Amygdala (tissue), 56 donors: ENCODE measurements at places on chromosomes 5 and 9.

- no peak for DNase-seq
These were observed 20.4 kb upstream of the UGCG start for GRCh38 chr9:111876179-111876578.

- DNase-seq = no peak
These were observed 182.7 kb downstream of the SMC2 start for GRCh38 chr9:104276709-104277245.

DNA sequence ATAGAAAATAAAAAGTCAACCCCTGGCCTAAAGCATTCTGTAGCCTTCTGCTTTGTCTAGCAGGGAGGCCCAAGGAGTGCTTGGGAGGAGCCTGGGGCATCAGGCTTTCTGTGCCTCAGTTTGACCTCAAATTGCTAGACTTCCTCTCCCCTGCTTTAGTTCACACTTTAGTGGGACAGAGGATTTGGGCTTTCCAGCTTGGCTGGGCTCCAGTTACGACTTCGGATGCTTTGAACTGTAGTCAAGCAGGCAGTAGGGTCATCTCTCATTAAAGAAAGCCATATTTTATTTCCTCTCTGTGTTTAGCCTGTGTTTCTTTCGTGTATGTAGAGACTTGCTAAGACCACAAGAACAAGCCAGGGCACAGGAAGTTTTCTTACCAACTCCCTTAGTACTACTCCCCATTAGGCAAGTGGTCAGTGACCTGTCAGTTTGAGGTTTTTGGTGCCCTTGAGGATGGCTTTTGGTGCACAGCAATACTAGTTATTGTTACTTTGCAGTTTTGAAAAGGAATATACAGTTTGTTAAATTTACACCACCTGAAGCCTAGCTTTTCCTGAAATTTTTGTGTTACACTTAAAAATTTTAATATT, 334.7 kb downstream of the NDUFS4 start:
- DNase-seq = no peak

- no peak for DNase-seq
These were observed 21.4 kb upstream of the SNX2 start for GRCh38 chr5:122753500-122753899.

DNA sequence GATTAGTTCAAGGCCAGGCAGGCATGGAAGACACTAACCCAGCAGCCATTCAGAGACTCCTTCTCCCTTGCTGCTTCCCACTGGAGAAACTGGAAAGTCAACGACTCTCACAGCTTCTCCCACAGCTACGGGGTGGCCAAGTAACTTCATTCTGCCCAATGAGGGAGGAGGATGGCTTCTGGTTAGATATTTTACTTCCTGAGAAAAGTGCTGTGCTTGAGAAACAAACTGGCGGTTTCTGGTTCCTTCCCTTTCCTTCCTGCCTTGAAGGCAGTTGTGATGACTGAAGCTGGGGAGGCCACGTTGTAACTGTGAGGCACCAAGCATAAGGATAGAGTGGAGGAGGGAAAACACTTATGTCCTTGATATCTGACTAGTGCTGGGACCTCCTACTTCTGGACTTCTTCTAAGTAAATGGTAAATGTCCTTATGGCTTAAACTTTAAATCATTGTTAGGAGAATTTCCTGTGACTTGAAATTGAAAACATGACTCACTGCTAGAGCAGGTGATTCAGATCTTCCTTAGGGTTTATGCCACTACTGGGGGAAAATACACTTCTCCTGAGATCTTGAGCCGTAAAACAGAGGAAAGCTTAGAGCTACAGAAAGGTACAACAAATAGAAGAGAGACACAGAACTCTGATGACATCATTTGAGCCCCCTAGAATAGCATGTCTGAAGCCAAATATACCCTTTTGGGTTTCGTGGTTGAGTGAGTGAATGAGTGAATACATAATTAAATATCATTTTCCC, 3.1 kb upstream of the GNPDA1 start:
- DNase-seq = no peak

DNA sequence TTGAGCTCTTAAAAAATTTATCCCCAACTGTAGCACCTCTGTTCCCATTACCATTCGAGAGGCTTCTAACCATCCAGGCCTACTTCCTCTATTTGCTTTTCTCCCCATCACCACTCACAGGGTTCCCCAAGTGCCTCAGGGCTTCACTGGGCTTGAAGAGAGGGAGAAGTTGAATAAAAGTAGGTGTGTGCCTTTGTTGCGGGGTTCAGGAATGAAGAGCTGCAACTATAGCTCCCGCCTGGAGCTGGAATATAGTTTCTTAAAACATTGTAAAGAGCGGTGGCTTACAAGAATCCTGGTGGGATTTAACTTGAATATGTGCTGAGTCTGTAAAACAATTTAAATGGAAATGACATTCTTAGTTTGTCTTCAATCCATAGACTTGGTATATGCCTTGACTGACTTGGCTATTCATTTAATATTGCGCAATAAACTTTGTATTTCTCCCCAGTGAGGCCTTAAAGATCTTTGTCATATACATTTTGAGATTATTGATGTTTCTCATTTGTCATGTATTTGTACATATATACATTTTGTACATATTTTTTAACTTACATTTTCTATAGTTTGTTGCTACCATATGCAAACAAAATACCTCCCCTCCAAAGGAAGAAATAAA, 7.2 kb downstream of the ENTREP1 start:
- DNase-seq = no peak

DNA sequence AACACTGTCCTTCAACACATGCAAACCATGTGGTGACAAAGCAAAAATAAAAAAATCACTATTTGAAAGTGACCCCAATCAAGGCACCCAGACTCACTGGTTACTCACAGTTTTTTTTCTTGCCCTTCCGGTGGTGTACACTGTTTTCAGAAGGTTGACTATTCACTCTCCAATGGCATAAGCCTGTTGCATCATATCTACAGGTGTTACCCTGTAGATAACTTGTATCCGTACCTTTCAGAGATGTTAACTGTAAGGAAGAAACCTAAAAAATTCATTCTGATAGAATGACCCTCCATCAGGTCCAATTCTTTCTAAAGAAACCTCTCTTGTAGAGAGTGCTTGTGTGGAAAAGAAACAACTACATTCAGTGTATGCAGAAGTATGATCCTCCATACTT, 193.6 kb upstream of the RASA1 start:
- DNase-seq = no peak

DNA sequence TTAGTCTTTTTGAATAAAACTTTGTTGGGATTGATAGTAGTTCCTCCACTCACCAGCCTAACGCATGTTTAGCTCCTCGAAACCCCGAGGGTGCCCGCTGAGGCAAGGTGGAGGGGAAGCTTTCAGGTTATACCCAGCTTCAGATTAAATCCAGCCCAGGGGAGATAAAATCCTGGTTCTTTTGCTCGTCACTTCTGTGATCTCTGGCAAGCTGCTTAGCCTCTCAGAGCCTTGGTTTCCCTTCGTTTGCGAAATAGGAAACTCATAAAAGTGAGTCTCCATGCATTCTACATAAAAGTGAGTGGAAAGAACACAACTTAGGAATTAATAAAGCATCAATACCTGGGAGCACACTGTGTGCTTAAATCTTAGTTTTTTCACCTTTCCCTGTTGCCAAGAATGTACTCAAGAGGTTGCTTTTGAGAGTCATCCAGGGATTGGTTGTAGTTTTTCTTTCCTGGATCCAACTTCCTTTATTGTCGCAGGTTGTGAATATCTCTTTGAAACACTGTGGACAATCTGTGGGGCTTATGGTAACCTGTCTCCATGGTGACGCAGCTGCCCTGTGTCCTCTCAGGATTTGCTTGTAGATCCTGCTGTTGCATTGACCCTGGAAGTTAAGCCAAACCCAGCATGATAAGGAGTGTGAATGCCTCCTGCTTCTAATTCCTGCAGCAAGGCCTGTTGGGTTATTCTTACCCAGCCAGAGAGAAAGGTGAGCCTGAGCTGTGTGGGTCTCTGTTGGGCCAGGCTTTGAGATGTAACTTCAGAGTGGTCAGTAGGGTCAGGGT, 2.0 kb downstream of the GALNT12 start:
- no peak for DNase-seq

GRCh38 chr9:123821619-123822018, 108.3 kb downstream of the DENND1A start:
- DNase-seq = no peak

GRCh38 chr5:147482706-147483180, 27.1 kb downstream of the DPYSL3 start:
- no peak for DNase-seq

- DNase-seq = no peak
These were observed 349.6 kb downstream of the PDE4D start for GRCh38 chr5:59543821-59544442.

GRCh38 chr9:38025166-38025565, 43.9 kb downstream of the SHB start:
- DNase-seq = no peak

- no peak for DNase-seq
These were observed 6.8 kb upstream of the CEL start for GRCh38 chr9:133054966-133055365.

GRCh38 chr5:35384658-35385057, 154.4 kb upstream of the PRLR start:
- DNase-seq = no peak

- DNase-seq = no peak
These were observed 439.9 kb upstream of the CHD1 start for GRCh38 chr5:99368726-99369125.

- no peak for DNase-seq
These were observed 287.3 kb upstream of the NUDT12 start for GRCh38 chr5:103849934-103850333.

- DNase-seq = no peak
These were observed 7.3 kb downstream of the GBA2 start for GRCh38 chr9:35741740-35742139.

DNA sequence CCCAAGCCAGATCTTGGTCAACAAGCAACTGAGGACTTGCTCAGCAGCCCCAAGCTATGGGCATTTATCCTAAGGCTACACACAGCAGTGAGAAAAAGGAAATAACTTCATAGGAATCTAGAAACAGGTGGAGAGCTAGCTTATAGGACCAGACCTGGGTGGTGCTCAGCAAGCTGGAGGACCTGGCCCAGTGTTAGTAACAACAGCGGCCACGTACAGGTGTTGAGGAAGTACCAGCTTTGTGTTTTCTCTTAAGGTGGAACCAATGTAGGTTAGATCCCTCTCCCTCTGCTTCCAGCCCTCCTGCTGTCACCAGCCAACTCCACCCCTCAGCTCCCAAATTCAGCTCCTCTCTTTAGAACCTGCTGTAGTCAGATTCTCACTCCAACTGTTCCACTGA, 43.4 kb downstream of the IRF1 start:
- DNase-seq = no peak

DNA sequence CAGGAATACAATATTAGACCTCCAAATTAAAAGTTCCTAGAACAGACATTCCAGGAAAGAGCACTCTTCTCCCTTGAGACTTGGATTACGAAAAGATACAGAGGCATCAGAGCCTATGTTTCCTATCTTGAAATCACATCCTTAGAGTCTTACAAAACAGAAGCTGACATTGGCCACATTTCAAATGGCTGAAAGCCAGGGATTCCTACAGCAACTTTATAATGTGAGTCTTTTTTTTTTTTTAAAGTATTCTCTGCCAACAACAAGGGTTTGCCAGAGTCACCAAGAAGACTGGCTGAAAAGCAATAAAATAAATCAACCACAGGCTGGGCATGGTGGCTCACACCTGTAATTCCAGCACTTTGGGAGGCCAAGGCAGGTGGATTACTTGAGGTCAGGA, 63.1 kb downstream of the TRPM6 start:
- no peak for DNase-seq

DNA sequence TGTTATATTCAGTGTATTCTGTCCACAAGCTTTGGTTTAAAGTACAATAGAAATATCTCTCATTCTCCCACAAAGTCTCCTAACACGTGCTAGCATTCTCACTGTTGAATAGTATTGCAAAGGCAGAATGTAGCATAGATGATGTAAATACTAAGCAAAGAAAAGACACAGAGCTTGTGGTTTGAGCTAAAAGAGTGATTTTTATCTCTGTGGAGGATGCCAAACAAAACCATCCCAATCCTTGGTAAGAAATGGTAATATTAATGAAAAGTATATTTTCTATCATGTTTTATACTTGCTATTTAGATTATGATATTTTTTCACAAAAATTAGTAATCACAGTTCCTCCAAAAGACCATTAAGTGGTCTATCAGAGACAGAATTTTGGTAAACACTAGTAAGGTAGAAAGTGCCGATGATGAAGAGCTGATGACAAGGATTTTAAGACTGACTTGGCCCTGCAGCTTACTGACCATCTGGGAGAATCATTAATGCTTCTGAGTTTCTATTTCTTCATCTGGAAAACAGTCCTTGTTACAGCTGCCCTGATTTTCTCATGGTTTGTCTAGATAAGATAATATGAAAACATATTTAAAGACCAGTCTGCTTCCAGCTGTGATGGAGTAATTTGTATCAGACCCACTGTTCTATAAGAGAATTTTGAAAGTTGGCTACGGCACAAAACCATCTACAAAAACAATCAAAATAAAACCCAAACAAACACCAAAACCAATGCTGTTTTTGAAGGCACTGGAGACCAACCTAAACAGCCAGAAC, 510.2 kb downstream of the SPATA31D1 start:
- DNase-seq = no peak

- no peak for DNase-seq
These were observed 453.2 kb downstream of the CDH18 start for GRCh38 chr5:19534751-19535150.

- DNase-seq = no peak
These were observed 60.7 kb downstream of the BHMT start for GRCh38 chr5:79172269-79172668.

DNA sequence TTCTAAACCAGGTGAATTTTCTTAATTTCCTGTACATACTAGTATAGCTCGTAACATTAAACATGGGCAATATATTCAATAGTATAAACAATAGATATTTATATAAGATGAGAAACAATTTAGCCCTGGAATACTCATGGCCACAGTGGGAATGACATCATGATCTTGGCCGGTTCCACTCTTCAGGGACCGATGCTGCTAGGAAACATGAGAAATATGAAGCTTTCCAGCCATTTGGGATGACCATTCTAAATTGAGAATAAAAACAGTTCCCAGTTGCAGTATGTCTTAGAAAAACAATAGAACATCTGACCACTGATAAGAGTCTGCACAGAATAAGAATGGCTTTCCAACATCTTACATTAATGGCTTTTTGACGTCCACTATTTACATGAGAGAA, 33.3 kb upstream of the SLCO6A1 start:
- DNase-seq = no peak

DNA sequence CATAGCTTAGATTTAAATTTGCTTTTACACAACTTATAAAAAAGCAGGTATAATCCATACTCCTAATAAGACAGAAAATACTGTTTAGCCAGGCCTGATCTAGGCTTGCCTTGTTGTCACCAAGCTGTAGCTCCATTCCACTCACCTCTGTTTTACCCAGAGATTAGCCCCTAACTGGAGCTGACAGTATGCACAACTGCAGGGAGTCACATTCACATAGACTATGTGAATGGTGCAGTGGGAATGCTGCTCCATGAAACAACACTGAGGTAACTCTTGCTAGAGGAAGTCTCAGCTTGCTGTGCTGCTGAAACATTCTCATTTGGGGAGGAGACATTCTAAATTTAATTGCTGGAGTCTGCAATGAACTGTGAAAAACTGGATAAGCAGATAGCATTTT, 209.1 kb downstream of the TMEM232 start:
- no peak for DNase-seq
